T-helper 9 cell (primary cell): ENCODE measurements at places on chromosomes 11 and 22.

- no peak for DNase-seq
These were observed 5.1 kb downstream of the ABCC8 start for GRCh38 chr11:17471501-17471900.

DNA sequence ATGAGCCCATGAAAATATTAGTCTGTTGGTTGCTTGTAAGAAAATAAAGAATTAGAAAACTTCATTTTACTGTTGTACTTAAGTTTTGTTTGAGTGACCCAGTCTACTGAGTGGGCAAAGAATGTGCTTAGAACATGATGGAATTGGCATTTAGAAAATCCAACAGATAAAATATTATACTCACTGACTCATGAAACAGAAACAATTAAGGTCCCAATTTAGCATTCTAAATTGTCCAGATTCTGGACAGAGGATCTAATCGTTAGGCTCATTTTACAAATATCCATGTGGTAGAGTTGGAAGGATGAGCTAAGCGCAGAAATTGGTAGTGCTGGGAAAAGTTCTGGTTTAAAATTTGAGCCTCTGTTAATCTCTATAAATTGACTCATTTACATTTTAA lies 45.4 kb downstream of the METTL15 start:
- DNase-seq = no peak

DNA sequence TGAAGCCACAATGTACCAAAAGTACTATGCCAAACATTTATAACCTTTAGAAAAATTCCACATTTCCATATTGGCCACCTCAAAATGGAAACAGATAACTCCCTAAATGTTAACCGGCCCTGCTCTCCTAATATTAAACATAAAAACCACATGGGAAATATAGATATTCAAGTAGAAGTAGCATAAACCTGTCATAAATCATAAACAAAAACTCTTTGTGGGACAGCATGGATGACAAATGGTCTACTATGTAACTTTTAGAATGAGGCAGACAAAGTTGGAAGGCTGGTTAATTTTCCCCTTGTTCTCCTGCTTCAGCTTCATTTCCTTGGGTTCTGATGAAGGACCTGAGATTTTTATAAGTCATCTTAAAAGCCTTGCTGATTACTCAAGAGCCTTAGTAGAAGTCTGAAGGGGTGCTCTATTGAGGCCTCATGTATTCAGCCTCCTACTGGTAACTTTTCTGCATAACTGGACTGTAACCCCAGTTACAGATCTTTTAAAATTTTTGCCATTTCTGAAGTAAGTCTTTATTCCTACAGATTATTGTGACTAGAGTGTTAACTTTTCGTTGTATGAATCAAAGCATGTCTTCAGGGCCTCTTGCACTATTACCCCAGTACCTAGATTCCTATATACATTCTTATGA lies 116.4 kb downstream of the STIM1 start:
- DNase-seq = no peak

DNA sequence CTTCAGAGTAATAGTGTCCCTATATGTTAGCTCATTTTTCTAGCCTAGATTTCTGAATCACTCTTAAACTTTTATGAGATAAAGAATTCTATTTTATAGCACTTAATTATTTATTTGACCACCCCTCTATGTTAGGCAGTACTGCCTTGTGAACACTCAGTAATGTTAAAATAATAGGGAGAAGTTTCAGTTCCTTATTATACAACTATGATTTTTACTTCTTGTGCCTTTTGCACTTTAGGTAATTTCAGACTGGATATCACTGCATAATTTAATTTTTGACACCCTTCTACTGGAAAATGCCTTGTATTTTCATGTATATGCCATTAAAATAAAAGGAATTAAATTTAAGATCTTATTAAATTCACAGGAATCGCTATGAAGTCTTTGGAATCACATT lies 3.1 kb downstream of the BCO2 start:
- DNase-seq = no peak
